ENCODE measurements at places on chromosomes 1 and 21.

GRCh38 chr1:110556471-110556807 is 37.5 kb upstream of the KCNA10 start:
- DNase-seq: no peak

GRCh38 chr1:245016700-245017099 is 138.1 kb upstream of the KIF26B start:
- DNase-seq: no peak

GRCh38 chr1:108503062-108503733 is 53.1 kb downstream of the NBPF6 start:
- DNase-seq: no peak

DNA sequence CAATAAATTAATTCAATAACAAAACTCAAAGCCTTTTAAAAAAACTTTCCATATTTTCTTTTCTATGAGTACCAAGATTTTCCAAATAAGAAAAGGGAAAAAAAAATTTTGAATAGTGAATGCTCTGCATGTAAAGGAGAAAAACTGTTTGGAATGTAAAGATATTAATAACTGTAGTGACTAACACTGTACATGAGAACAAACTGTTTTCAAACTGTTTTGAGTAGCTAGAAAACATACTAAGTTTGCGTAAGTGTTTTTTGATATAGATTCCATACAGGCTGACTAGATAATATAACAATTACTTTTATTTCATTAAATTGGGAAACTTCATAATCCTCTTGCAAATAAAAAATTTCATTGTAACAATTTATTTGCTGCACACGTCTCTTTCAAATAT is 150.5 kb downstream of the DPYD start:
- no peak for DNase-seq

DNA sequence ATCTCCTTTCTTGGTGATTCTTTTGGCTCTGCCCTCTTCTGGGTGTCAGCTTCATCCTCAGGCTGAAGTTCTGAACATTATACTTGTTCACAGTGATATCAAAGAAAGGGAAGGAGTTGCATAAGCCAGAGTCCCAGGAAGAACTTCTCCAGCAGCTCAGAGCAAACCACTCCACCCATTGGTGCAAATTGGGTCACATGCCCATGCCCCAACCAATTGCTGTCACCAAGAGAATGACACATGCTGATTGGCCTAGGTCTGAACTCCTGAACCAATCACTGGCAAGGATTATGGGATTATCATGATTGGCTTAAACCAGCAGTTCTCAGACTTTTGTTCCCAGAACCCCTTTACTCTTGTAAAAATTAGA is 256.5 kb upstream of the TMEM51 start:
- no peak for DNase-seq

GRCh38 chr1:205042911-205043806 is at the start of gene CNTN2:
Gene CNTN2 (plus strand): TSS chr1:205043212. CDS start chr1:205053186, 9,974 bp downstream.
- no peak for DNase-seq

GRCh38 chr1:246582301-246583055 is 16.2 kb downstream of the CNST start:
- no peak for DNase-seq

GRCh38 chr1:92376345-92376744 is 77.5 kb downstream of the RPAP2 start:
- no peak for DNase-seq

DNA sequence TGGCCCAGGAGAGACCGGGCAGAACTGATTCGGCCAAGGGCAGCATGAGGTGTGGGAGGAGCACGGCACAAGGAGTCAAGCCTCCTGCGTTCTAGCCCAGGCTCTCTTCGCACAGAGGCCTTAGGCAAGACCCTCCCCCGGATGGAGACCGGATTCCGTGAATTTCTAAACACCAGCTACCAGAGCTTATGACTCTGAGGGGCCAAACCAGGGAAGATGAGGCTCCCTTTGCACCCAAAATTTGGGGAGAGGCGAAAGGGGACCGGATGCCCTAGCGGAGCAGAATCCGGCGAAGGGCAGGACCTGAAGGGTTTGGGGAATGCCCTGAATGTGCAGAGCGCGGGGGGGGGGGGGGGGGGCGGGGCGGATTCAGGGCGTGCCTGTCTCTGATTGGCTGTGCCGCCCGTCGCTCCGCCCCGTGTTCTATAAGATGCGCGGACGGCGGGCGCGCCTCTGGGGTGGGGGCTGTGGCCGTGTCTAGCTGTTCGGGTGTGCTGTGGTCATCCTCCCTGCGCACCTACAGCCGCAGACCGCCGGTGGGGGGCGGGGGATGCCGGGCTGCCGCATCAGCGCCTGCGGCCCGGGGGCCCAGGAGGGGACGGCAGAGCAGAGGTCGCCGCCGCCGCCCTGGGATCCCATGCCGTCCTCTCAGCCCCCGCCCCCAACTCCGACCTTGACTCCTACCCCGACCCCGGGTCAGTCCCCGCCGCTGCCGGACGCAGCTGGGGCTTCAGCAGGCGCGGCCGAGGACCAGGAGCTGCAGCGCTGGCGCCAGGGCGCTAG is at the start of gene TRNP1:
Gene TRNP1 (plus strand): TSS at position 456 of the 783 bp plus-strand sequence. CDS start 95 bp downstream, at position 551.
- DNase-seq: no peak

GRCh38 chr21:44500111-44500510 is 39.9 kb downstream of the KRTAP10-1 start:
- DNase-seq: no peak

GRCh38 chr1:24903955-24904730 is 25.9 kb downstream of the RUNX3 start:
- no peak for DNase-seq

DNA sequence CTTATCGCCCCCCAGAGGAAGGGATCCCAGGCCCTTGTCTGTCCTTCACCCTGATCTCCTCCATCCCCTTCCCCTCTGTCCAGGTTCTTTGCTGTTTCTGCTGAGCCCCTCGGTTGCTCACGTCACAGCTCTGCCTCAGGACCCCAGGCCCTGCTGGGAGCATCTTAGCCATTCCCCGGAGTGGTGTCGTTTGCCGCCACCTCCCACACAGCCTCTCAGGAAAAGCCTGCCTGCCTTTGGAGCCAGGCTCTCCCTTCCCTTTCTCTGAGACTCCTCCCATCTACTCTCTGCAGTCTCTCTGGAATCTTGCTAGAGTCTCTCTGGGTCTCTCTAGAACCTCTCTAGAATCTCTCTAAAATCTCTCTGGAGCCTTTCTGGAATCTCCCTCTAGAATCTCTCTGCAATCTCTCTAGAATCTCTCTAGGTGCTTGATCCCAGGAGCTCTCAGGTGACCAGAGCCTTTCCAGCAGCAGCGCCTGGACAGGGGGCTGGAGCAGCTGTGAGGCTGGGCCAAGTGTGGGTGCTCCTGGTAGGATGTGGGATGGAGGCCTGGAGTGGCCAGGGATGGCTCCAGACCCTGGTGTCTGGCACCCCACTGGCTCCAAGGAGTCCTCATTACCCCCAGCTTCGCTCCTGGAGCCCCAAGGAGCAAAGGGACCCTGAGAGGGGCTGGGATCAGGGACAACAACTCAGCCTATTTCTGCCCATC is 283.2 kb upstream of the VAMP3 start:
- DNase-seq: no peak

DNA sequence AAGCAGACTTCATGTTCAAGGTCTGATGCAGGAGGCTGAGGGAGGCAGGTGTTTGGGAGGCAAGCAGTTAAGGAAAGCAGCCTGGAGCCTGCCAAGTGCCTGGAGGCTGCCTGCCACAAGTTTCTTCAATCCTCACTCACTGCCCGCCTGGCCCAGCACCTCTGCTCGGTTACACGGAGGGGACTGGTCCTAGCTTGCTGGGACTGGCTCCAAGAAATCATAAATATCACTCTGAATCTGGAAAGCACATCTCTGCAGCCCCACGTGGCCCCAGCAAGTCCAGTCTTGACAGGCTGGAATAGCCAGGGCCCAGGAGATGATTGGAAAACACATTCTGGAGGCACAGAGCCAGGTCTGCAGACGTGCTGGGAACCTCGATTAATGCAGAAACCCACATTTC is 83.9 kb downstream of the BCAR3 start:
- no peak for DNase-seq

- no peak for DNase-seq
Measured at GRCh38 chr1:47948126-47948525, 49.1 kb downstream of the TRABD2B start.

DNA sequence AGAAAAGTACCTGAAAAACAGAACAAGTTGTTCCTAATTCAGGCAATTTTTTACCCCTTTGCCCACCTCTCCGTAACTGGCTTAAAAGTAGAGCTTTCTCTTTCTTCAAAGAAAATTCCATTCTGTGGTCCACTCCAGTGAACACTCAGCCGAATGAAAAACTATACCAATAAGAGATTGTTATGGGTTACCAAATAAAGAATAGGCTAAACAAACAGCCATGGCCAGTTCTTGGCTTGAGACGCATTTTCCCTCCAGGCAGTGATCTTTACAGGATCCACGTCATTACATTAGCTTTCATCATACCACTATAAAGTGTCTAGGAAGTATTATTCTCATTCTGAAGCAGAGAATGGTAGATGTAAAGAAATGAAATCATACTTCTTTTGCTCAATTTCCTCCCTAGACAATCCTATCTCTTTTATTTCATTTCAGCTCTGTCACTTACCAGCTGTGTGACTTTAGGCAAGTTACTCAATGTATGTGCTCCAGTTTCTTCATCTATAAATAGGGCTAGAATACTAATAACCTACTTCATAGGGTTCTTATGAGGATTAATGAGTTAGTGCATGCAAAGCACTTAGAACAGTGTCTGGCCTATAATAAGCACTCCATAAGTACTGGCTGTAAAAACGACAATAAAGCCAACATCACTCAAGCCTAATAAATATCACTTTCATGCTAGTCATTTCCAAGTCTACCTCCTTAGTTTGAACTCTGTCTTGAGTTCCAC is 26.5 kb upstream of the TRIM45 start:
- DNase-seq: no peak

GRCh38 chr1:88763649-88764406 is 79.8 kb downstream of the PKN2 start:
- DNase-seq: no peak

GRCh38 chr21:15439726-15440125 is 290.1 kb upstream of the USP25 start:
- no peak for DNase-seq

GRCh38 chr1:221743416-221744208 is 1.7 kb upstream of the DUSP10 start:
- DNase-seq: no peak

DNA sequence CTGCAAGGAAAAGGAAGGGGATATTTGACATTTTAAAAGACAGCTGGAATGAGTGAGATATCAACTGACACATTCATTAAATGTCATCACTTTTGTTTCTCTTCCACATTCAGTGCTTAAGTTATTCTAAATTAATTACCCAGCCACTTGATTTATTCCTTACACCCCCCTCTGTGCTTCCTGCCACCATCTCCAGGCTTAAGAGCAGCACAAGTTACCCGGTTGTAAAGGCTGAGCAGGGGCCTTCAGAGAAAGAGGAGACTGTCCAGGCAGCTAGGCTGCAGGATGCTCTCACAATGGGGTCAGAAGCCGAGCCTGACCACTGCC is 71.4 kb downstream of the SYT6 start:
- no peak for DNase-seq

DNA sequence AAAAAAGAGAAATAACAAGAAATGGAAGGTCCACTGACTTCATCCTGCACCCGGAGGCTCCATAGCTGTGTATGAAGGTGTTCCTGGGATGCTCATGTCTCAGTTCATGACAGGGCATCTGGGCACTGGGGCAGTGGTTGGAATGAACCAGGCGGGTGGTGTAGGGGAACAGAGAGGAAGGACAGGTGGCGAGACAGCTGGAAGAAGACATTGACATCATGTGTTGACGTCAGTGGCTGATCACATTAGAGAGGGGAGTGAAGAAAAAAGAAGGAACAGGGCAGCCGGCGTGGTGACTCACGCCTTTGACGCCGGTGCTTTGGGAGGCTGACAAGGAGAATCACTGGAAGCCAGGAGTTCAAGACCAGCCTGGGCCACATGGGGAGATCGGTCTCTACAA is 50.1 kb downstream of the HUNK start:
- DNase-seq: no peak

DNA sequence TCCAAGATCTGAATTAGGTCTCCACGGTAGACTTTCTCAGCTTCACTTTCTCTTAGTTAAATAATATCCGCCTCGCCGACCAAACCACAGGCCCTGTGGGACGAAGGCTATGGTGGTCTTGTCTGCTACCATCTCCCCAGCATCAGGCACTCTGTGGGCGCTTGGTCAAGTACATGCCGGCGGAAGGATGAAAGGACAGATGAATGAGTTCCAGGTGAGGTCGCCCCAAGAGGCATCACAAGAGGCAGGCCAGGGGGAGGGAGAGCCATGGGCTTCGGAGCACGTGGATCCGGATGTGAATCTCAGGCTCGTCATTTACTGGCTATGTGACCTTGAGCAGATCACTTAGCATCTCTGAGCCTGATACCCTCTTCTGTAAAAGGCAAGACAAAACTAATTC is 33.5 kb downstream of the ECE1 start:
- no peak for DNase-seq

GRCh38 chr1:67614511-67614934 is 70.5 kb upstream of the GADD45A start:
- DNase-seq: no peak

- DNase-seq: no peak
Measured at GRCh38 chr1:167752219-167752985, 30.6 kb downstream of the MPZL1 start.

DNA sequence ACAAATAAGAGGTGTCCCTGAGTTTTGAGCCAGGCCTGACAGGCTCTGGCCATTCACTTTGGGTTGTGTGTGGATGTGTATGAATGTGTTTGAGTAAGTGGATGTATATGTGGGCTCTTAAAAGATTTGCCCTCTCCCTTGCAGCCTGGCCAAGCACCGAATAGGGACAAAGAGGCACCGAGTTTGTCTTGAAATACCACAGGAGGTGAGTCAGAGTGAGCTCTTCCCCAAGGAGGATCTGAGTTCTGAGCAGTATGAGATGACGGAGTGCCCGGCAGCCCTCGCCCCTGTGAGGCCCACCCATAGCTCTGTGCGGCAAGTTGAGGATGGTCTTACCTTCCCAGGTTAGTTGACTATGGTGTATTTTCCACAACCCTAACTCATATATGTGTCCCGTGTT is 19.0 kb downstream of the KDM4A start:
- no peak for DNase-seq

- DNase-seq: no peak
Measured at GRCh38 chr1:2272686-2273400, 44.7 kb downstream of the SKI start.

GRCh38 chr1:64669098-64669675 is 75.7 kb upstream of the RAVER2 start:
- no peak for DNase-seq

DNA sequence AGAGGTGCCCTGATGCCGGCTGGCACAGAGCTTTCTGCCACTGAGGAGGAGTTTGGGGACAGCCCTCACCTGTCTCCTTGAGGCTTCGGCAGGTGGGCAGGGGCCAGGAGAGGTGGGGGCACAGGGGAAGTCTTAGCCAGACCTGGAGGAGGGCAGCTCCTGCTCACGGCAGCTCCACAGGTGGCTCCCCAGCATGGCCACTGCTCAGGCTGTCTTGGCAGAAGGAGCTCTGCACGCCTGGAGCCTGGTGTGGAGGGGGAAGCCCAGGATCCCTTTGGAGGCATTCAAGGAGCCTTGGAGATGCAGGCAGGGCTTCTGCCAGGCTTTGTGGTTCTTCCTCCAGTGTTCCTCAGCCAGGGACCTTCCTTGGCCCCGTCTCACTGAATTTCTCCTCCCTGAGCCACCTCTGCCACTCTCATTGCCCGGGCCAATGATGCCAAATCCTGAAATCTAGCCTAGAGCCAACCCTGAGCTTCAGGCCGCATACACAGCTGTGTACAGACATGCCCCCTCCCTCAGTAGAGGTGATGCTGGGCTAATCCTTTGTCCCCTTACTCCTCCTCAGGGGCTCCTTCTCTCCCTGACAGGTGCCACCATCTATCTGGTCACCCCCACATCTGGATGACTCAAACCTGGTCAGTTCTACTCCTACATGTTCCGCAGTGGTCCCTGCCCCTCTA is 251.8 kb upstream of the VAMP3 start:
- no peak for DNase-seq

Data from NCI-H2081 treated with DMSO at 0.1 percent for 48 hours (cell line).